ENCODE measurements at places on chromosomes 5 and 9.

GRCh38 chr9:20591223-20591622, 31.1 kb downstream of the MLLT3 start:
- DNase-seq: no peak

DNA sequence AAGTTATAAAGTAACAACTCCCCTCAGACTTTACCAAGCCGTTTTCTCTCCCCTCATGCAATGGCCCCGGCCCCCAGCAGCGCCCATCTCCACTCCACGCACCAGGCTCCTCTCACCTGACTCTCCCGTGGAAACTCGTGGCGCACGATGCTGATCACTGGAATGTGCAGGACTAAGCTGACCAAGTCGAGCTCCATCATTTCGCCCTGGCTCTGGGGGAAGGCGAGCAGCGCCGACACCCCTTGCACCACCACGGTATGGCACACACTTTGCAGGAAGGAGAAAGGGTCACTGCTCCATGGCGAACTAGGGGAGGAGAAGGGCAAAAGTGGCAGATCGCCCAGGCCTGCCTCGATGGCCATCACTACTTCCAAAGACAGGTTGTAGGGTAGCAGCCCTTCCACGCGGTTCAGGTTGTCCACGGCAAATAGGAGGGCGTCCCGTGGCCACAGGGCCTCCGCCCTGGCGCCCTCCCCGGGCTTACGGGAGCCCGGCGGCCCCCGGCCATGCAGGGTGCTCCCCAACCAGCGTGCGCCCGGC, 1.2 kb downstream of the GRIN3A start:
- no peak for DNase-seq

- DNase-seq: no peak
Observed at GRCh38 chr5:31916327-31916726, 257.8 kb downstream of the GOLPH3 start.

DNA sequence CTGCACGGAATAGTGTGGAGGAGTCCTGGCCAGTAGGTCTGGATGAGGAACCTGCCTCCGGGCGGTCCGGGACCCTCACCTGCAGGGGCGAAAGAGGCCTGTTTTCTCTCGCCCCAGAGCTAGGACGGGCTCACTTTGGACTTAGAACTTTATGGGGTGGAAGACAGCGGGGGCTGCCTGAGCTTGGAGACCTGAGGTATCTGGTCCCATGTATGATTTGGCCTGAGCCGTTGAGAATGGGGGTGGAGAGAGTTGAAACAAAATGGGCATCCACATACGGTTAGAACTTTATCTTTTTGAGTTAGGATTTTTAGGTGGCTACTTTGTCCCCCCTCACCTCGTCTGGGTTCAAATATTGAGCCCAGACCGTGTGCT, 681 bp upstream of the ETF1 start:
- DNase-seq: no peak

- no peak for DNase-seq
Observed at GRCh38 chr5:159527546-159528254, 197.4 kb upstream of the IL12B start.

GRCh38 chr5:123786411-123786810, 274.4 kb downstream of the CSNK1G3 start:
- DNase-seq: no peak

DNA sequence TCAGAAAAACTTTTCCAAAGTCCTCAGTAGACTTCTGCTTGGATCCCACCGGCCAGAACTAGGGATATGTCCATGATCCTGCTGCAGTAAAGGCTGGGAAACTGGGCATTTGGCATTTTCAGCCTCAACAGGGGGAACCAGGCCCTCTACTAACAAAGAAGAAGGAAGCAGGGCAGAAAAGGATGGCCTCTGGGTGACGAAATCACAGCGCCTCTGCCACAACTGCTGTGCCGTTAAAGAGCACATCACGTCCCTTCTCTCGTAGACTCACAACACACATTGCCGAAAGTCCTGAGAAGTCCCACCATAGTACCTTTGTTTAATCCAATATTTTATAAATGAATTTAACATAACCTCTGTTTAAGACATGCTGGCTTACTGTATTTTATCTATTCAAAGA, 10.4 kb upstream of the AFAP1L1 start:
- DNase-seq: no peak

- DNase-seq: no peak
Observed at GRCh38 chr5:54679686-54680085, 162.1 kb downstream of the SNX18 start.

DNA sequence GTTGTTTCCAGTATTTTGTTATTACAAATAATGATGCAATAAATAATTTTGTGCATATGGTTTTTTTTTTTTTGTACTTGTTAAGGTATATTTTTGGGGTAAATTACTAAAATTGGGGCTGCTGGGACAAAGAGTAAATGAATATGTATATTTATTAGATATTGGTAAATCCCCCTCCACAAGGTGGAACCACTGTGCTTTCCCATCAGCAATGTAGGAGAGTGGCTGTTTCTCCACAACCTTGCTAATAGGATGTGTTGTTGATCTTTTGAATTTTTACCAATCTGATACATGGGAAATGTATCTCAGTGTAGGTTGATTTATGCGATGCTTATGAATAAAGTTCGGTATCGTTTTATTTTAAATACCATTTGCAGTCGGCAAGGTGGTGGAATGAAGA, 118.1 kb downstream of the TRPM3 start:
- DNase-seq: no peak

GRCh38 chr5:134029156-134029555, 24.4 kb upstream of the VDAC1 start:
- no peak for DNase-seq

DNA sequence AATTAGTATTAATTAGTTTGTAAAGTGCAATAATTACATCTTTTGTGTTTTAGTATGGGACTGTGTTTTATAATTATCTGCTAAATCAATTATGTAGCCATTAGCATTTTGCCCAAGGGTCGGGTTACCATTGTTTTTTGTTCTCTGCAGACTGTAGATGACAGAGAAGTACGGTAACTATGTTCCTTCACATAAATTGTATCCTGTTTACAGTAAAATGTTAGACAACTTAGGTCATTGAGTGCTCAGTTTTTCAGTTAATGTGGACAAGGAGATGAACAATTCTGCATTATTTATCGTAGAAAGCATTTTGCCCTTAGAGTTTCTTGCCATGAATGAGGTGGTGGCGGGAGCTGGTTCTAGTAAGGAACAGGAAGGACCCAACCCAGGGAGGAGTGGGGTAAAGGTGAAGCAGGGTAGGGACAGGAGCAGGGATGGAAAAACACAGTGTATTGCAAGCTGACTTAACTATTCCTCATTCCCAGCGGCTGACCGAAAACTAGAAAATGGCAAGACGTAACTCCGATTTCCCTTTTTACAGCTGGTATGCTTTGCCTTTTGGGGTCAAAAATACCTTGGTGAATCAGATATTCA, 243.7 kb upstream of the SLC24A2 start:
- no peak for DNase-seq

DNA sequence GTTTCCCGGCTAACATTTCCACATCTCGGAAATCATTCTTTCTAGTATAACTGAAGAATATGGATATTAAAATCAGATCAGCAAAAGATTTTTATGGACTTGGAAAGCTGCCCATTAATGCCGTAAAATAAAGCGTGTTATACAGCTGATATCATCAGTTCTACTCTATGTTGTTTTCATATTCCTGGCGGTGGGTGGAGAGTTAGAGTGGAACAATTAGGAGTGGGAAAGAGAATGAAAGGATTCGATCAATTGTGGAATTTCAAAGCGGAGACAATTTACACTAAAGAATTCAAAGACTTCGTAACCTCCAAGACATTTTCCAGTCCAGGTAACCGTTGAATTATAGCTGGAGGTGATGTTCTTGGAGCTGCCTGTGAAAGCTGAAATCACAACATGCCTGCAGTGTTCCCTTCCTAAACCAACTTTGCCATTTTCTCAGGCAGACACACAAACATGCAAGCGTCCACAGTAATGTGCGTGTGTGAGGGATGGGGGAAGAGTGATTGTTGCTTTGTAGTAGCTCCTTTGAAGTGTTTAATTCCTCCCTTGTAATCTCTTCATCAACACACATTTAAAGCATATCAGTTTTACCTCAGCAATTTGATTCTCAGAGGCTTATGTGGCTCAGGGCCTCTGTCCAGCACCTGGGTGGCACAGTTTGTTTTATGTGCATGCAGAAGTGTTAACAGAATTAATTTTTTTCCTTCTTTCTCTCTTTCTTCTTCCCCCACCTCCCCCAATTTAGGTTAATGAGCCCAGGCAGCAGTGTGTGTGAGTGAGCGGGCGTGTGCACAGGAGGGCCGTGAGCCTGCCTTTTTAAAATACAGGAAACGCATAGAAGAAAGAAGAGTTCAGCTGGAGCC, 544.1 kb downstream of the RAB3C start:
- DNase-seq: no peak

- no peak for DNase-seq
Observed at GRCh38 chr9:1474671-1475070, 424.5 kb downstream of the DMRT2 start.

GRCh38 chr9:37456817-37457216, 8.4 kb downstream of the ZBTB5 start:
- DNase-seq: no peak

- DNase-seq: no peak
Observed at GRCh38 chr9:81827616-81828296, 100.5 kb upstream of the SPATA31D4 start.

GRCh38 chr9:113677057-113677456, 199.1 kb upstream of the ZNF618 start:
- DNase-seq: no peak

GRCh38 chr9:4936823-4937222, 48.2 kb upstream of the JAK2 start:
- no peak for DNase-seq

GRCh38 chr9:129720865-129721545, 31.8 kb downstream of the PTGES start:
- DNase-seq: no peak

- no peak for DNase-seq
Observed at GRCh38 chr5:105501315-105501714, 1938.7 kb upstream of the NUDT12 start.

GRCh38 chr5:42677156-42677842, 79.3 kb upstream of the CCDC152 start:
- no peak for DNase-seq

GRCh38 chr9:76370396-76371023, 23.7 kb downstream of the RFK start:
- no peak for DNase-seq

GRCh38 chr9:93588641-93589609, 12.5 kb downstream of the PHF2 start:
- DNase-seq: no peak

DNA sequence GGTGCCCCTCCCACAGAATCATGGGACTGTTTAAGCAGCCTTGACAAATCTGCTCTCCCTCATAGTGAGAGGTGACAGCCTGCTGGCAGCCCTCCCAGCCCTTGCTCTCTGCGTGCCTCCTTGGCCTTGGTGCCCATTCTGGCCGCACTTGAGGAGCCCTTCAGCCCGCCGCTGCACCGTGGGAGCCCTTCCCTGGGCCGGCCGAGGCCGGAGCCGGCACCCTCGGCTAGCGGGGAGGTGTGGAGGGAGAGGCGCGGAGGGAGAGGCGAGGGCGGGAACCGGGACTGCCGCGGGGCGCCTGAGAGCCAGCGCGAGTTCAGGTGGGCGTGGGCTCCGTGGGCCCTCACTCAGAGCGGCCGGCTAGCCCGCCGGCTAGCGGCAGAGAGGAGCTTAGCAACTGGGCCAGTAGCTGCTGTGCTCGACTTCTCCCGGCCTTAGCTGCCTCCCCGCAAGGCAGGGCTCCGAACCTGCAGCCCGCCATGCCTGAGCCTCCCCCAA, 125.9 kb upstream of the MYO10 start:
- no peak for DNase-seq

- DNase-seq: no peak
Observed at GRCh38 chr5:136626531-136626930, 261.2 kb upstream of the TRPC7 start.

DNA sequence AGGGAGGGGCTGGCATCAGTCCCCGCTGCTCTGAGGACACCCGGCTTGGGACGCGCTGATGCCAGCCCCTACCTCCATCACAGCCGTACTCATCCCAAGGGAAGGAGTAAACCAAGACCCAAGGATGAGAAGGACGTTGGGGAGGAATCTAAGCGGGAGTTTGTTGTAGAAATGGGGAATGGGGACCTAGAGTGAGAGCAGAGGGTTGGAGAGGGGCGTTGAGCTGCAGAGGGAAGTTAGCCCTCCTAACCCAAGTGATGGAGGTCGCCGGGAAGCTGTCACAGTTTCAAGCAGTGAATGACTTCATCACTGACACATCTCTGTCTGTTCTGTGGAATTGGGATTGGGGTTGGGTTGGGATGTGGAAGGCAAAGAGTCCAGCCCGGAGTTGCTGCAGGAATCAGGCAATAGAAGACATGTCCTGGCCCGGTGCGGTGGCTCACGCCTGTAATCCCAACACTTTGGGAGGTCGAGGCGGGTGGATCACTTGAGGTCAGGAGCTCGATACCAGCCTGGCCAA, 759 bp upstream of the SUSD1 start:
- no peak for DNase-seq

GRCh38 chr5:36689225-36689624, 82.8 kb downstream of the SLC1A3 start:
- no peak for DNase-seq

DNA sequence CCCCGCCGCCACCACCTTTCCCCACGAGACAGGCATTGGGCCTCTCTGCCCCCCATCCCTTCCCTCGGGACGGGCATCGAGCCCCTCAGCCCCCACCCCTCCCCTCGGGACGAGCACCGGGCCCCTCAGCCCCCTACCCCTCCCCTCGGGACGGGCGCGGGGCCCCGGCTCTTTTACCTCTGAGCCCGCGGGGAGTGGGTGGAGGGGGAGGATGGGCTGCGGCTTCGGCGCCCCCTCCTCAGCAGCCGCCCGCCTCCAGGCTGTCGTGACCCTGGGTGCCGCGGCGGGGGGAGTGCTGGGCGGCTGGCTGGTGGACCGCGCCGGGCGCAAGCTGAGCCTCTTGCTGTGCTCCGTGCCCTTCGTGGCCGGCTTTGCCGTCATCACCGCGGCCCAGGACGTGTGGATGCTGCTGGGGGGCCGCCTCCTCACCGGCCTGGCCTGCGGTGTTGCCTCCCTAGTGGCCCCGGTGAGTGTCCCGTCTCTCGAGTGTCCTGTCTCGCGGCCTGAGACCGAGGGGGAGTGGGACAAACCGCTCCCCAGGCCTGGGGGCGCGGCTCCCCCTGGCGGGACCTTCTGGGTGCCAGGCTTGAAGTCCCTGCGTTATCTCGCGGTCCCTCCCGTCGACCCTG, 791 bp downstream of the SLC2A8 start:
- DNase-seq: peak; percentile 34

- DNase-seq: no peak
Observed at GRCh38 chr5:137035480-137035878, 463.6 kb downstream of the SPOCK1 start.

- no peak for DNase-seq
Observed at GRCh38 chr9:81664638-81665222, 24.6 kb downstream of the TLE1 start.

DNA sequence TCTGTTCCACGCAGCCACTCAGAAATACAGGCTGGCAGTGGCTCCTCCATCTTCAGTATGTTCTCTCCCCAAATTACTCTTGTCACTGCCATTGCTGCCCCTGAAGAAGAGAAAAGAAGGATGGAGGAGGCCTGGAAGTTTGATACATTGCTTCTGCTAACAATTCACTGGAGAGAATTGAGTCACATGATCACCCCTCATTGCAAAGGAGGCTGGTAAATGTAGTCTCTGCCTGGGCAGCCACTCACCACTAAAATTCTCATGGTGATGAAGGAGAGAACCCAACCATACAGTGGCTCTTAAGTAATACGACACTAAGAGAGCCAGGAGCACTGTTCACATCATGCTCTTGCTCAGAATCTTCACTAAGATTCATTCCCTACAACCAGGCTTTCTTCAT, 112.0 kb downstream of the DOCK8 start:
- no peak for DNase-seq
